ENCODE measurements at places on chromosomes 13 and 19.
A peak's percentile ranks its signal among the peaks of the same experiment; 100 is the strongest.

DNA sequence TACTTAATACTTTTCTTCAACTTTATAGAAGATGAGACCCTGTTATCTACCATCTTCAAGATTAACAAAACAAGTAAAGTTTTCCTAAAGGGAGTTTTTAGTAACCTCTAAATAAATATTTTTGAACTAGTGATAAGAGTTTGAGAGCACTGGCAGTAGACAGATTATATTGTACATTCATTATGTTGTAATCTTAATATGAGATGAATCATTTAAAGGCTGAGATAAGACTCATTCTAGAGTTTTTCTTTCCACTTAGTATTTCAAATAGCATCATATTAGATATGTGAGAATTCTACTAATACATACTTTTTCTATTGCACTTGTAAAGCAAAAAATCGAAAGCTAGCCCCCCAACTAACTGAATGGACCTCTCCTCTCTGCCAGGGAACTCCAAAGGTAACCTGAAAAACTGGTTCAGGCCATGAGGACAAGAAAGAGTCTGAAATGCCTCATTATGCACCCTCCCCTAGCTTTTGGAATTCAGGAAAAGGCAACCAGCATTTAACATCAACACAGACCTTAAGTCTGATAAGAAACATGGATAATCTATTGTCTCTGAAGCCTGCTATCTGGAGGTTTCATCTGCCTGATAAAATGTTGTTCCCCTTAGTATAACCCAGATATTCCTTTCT lies 875.4 kb upstream of the SLC10A2 start:
- DNase-seq = no peak

DNA sequence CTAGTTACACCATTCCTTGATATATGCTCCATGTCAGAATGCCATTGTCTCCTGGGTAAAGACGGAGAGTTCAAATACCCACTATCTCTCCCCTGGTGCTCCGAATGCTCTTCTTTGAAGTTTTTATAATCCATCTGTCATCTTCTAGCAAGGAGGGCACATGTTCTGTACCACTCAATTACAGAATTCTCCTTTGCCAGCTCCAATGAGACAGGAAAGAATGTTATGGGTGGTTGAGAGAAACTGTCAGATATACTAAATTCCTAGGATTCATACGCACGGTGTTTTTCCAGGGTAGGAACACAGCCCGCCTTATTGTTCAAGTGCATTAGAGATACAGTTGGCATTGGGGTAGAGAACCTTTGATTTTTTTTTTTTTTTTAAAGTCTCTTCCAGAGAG lies 118.0 kb upstream of the ZNF536 start:
- no peak for DNase-seq

DNA sequence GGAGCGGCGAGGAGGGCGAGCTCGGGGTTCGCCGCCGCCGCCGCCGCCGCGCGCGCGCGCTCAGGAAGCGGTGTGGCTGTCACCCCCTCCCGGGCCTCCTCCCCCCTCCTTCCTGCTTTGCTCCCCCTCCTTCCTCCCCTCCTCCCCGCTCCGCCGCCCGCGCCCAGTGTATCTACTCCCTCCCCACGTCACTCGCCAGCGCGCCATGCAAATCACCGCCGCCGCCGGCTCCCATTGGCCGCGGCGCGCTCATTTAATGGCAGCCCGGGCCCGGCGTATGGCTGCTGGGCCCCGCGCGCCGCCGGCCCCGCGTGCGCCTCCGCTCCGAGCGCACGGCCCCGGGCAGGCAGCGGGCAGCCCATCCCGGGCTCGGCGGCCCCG lies 335 bp upstream of the SOX1 start:
- no peak for DNase-seq

DNA sequence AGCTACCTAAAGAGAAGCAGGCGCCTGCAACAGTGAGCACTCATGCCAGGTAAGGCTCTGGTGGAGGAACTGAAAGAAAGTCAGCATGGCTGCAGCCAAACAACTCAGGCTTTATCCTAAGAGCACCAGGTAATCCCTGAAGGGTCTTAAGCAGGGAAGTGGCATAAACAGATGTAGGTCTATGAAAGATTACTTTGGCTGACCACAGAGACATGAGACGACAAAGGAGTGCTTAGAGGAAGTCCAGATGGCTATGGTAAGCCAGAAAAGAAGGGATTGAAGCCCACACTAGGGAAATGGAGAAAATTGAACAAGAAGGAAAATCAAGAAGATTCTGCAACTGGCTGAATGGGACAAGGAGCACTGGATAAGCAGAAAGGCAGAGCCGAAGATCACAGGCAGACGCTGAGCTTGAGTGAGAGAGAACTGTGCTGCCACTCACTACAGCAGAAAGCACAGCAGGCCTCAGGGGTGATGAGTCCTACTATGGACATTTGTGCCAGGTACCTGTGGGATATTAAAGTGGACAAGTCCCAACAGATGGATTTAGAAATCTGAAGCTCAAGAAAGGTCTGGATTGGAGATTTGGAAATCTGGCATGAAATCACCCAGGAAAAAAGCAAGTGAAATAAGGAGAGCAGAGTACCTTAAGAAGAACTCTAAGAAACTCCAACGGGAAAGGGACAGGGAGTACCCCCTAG lies 4.2 kb downstream of the RCBTB1 start:
- no peak for DNase-seq

DNA sequence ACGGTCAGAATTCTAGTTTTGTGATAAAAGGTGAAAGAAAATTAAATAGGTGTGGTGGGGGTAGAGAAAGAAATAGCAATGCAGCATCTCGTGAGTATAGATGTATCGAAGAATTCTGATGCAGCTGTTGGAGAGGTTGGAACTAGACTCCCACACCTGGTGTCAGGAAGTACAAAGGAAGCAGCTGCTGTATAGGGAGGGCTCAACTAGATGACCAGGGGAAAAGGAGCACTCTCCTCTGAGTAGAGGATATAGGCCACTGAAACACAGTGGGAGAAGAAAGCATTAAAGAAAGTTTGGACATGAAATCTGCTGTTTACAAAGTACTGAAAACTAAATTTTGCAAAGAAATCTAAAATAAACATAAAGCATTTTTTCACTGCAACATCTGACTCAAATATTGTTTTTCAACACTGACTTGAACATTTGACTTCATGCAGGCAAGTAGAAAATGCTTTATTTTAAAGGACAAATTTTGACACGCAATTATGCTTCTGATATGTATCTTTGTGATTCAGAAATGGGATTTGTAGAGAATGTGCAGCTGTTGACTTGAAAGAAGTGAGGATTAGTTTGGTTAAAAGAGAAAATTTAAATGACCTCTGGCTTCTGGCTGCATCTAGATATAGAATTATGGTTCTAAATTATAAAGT lies 82.2 kb downstream of the MIPEP start:
- no peak for DNase-seq

- no peak for DNase-seq
Measured at GRCh38 chr19:38003438-38004185, 96.6 kb downstream of the SIPA1L3 start.

- DNase-seq = no peak
Measured at GRCh38 chr13:109671919-109672318, 114.5 kb downstream of the IRS2 start.

- no peak for DNase-seq
Measured at GRCh38 chr13:60838581-60838980, 441.6 kb downstream of the TDRD3 start.

- no peak for DNase-seq
Measured at GRCh38 chr19:10617409-10618121, 7.8 kb upstream of the SLC44A2 start.

GRCh38 chr19:3333662-3334061 lies 32.7 kb upstream of the NFIC start:
- DNase-seq = no peak

DNA sequence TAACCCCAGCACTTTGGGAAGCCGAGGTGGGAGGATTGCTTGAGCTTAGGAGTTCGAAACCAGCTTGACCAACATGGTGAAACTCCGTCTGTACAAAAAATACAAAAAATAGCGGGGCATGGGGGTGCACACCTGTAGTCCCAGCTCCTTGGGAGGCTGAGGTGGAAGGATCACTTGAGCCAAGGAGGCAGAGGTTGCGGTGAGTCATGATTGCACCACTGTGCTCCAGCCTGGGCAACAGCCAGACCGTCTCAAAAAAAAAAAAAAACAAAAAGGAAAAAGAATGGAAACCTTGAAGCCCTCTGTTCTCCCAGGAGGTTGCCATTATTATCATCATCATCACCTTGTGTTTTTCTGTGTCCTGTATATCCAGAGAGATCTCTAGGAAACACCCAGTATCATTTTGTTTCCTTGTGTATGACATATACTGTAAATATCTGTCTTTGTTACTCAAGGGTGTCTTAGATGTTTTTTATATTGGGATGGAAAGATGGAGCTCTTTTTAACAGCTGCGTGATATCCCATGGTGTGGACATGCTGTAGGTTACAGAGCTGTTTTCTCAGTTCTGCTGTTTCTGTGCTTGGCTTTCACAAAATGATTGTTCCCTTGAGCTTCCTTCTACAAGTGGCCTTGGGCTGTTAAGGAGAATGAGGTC lies 11.8 kb downstream of the CHAF1A start:
- DNase-seq = no peak

DNA sequence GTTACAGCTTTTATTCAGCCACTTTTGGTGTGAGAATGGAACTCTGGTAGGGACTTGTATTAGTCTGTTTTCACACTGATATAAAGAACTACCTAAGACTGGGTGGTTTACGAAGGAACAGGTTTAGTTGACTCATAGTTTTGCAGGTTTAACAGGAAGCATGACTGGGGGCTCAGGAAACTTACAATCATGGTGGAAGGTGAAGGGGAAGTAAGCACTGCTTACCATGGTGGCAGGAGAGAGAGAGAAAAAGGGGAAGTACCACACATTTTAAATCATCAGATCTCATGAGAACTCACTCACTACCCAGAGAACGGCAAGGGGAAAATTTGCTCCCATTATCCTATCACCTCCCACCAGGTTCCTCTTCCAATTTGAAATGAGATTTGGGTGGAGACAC lies 942.2 kb downstream of the PCDH17 start:
- no peak for DNase-seq

GRCh38 chr19:3456925-3457527 lies 23.3 kb downstream of the SMIM24 start:
- no peak for DNase-seq

GRCh38 chr13:98054301-98054700 lies 88.6 kb upstream of the FARP1 start:
- no peak for DNase-seq

DNA sequence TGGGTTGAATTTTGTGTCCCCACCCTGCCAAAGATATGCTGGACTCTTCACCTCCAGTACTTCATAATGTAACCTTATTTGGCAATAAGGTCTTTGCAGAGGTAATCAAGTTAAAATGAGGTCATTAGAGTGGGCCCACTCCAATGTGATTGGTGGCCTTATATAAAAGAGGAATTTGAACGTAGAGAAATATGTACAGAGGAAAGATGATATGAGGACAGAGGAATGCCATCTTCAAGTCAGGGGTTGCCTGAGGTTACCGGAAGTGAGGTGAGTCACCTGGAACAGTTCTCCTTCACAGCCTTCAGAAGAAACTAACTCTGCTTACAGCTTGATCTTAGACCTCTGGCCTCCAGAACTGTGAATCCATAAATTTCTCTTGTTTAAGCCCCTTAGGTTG lies 69.9 kb downstream of the GPC5 start:
- DNase-seq = no peak

DNA sequence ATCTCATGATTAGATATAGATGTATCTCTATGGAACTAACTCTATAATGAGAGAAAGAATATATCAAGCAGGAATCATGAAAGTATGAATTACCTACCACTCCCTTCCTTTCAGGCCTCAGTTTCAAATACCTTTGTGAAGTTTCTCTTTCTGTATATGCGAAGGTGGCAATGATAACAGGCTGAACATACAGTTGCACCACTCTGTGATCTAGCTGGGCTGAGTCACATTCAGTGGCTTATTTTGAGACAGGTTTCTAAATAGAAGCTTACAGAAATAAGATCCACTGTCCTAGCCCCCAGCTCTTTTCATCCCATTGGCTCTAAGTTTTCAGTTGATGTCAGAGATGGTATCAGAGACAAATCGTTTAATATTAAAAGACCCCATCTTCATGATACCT lies 662.0 kb downstream of the SLITRK1 start:
- no peak for DNase-seq

GRCh38 chr13:110942248-110942981 lies 27.5 kb upstream of the ANKRD10 start:
- peak; percentile 43 for DNase-seq

DNA sequence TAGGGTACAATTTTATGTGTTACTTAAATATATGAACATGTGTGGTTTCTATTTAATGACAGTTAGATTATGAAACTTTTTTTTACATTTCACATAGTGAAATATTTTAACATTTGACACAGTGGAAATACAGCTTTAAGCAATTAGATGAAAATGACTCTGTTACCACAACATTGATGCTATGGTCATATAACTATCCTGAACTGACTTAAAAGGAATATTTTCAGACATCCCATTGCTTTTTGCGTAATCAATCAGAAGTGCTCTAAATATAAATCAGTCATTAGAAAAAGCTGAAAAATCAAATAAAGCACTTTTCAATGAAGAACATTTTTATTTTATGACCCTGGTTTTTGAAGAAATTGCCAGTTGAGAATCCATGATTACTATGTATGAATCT lies 80.3 kb downstream of the UFM1 start:
- no peak for DNase-seq

DNA sequence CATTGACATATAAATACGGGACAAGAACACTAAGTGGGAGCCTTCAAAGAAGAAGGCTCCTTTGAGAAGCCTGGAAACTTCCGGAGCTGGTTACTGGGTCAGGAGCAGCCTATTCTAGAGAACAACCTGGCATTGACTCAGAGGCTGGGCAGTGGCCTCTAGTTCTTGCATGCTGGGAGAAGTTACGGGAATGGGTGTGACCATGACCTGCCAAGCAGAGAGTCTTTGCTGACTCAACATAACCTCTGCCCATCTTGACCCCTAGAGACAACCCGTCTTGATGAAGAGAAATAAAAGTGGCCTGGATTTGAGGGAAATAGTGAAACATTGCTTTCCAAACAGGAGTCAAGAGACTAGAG lies 21.0 kb downstream of the STARD13 start:
- DNase-seq = no peak

- no peak for DNase-seq
Measured at GRCh38 chr13:92682832-92683517, 543.6 kb upstream of the GPC6 start.

- DNase-seq = no peak
Measured at GRCh38 chr13:59274958-59275727, 888.6 kb downstream of the DIAPH3 start.

DNA sequence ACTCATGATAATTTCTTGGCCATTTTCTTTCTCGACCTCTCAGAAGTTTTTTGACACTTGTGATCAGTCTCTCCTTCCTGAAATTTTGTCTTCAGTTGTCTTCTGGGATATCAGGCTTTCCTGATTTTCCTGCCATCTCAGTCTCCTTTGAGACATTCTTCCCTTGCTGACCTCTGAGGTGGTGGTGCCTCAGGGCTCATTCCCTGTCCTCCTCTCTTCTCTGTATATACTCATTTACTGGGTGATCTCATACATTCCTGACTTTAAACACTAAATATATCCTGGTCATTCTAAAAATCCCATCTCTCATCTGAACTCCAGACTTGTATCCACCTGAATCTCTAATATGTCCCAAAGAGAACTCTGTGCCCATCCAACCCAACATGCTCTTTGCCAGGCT lies 31.3 kb upstream of the STARD13 start:
- no peak for DNase-seq

Data from activated CD4-positive, alpha-beta T cell treated with anti-CD3 and anti-CD28 coated beads, Interleukin-2, amount 50 U/mL, for 24 hours (primary cell).